ENCODE measurements at places on chromosomes 7 and 10.

DNA sequence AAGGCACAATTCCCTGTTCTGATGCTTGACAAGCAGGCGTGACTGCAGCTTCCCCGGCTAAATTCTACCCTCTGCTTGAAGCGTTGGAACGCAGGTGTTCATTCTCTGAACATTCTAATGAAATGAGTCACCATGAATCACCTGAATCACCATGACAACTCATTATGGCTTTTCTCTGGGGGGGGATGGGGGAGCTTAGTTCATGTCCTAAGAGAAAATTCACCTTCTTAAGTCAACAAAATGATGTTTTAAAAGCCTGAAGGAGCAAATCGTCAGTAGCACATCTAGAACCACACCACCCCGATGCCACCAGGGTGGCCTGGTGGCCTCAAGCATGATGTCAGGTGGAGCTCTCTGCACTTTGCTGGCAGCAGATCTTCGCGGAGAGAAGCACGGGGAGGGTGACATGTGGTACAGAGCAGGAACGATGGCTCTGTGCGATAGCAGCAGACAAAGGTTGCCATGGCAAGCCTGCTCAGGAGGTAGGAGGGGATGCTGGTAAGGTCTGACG, 33.7 kb downstream of the DDC start:
- no peak for DNase-seq

DNA sequence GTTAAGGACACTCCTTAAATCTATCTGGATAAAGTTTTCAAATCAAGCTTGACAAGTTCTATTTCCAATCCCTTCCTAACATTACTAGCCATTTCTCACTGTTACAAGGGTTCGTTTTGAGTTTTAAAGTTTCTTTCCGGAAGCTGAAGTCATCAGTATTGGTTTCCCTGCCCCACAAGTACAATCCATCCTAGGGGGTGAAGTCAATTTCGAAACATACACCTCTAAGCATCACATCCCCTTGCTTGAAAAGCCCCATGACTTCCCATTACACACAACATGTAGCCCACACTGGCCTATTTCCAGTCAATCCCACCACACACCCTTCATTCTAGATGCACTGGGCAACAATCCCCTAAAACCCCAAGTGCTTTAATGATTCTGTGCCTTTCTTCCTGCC, 13.0 kb downstream of the DPY19L1 start:
- DNase-seq: no peak

GRCh38 chr10:120279196-120279595, 177.8 kb upstream of the PLPP4 start:
- no peak for DNase-seq

GRCh38 chr10:19824381-19825342, 8.4 kb downstream of the PLXDC2 start:
- no peak for DNase-seq

DNA sequence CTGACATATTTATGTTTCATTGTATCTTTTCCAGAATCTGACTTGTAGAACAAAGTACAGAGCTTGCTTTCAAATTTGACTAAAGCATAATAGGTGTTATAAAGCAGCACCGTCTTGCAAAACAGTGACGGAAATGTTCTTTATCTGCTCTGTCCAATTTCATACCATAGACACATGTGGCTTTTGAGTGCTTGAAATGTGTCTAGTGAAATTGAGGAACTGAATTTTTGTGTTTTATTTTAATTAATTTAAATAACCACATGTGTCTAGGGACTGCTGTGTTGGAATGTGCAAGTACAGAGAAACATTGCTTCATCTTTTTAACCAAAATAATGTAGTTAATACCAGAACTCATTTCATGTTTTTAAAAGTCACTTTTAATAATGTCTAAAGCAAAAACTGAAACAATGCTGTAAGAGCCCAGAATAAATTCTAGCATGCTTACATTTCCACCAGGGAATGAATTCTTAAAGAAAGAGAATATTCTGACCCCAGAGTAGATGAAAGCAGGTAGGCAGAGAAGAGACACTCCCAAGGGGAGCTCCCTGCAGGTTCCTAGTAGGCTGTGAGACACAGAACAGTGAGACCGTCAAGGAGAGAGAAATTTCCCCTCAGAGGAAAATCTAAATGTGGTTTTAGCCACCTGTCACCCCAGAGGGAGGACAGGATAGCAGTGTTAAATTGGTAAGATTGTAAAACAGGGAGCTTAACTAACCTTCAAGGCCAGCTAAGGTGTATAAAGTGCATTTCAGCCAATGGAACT, 175.3 kb upstream of the KMT2E start:
- DNase-seq: no peak

DNA sequence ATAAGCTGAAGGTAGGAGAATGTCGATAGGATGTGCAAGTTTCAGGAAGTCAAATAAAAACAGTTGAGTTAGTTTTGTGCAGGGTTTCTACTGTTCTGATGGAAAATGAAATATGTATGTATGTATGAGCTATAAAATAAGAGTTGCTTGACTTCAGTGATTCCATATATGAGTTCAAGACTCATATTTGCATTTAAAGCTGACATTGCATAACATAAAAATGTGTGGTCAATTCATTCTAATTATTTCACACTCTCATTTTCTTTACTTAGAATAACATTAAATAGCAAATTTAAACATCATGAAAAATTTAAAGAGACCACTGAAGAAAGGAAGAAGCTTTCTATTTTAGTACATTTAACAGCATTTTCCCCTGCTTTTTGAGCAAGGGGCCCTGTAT, 37.8 kb downstream of the IFIT5 start:
- no peak for DNase-seq

DNA sequence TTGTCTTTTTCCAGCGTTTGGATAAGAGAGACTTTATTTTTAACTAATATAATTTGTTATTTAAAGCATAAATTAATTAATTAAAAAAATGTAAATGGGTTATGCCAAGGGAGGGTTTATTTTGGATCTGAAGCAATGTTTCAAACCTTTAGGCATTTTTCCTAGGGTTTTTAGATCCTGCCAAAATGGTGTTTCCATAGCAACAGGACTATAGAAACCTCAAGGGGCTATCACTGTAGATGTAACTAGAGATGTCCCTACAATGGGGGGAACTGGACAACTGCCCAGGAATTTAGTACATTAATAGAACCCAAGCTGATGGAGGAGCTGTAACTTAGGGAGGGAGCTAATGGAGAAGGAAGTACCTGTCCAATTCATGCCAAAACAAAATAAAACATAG, 57.3 kb downstream of the SLC39A12 start:
- DNase-seq: no peak

DNA sequence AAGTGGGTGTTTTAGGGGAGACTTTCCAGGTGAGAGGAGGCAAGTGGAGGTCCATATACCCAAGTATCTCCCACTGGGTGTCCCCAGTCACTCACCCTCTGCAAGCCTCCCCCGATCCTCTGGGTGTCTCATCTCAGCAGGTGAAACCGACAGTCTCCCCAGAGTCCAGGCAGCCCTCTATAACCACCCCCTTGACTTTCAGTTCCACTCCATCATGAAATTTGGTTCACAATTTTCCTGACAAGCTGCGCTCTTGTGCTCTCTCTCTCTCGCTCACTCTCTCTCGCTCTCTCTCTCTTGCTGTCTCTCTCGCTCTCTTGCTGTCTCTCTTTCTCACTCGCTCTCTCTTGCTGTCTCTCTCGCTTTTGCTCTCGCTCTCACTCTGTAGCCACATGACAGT, 8.1 kb upstream of the RABGEF1 start:
- DNase-seq: no peak

- no peak for DNase-seq
Measured at GRCh38 chr10:113499806-113500205, 53.0 kb upstream of the HABP2 start.

- no peak for DNase-seq
Measured at GRCh38 chr7:37481154-37481553, 32.5 kb upstream of the ELMO1 start.
